ENCODE measurements at places on chromosomes 7 and 10.

GRCh38 chr7:27873981-27874957 is 134.3 kb downstream of the TAX1BP1 start:
- no peak for DNase-seq

GRCh38 chr7:104017001-104017400 is 27.5 kb upstream of the RELN start:
- no peak for DNase-seq

- DNase-seq, result no peak
Measured at GRCh38 chr10:113562704-113563103, 9.9 kb downstream of the HABP2 start.

- no peak for DNase-seq
Measured at GRCh38 chr7:150900675-150901074, 48.4 kb downstream of the AOC1 start.

GRCh38 chr10:28118985-28119628 is 120.2 kb upstream of the ODAD2 start:
- no peak for DNase-seq

GRCh38 chr10:75191821-75192568 is 18.6 kb upstream of the VDAC2 start:
- no peak for DNase-seq

DNA sequence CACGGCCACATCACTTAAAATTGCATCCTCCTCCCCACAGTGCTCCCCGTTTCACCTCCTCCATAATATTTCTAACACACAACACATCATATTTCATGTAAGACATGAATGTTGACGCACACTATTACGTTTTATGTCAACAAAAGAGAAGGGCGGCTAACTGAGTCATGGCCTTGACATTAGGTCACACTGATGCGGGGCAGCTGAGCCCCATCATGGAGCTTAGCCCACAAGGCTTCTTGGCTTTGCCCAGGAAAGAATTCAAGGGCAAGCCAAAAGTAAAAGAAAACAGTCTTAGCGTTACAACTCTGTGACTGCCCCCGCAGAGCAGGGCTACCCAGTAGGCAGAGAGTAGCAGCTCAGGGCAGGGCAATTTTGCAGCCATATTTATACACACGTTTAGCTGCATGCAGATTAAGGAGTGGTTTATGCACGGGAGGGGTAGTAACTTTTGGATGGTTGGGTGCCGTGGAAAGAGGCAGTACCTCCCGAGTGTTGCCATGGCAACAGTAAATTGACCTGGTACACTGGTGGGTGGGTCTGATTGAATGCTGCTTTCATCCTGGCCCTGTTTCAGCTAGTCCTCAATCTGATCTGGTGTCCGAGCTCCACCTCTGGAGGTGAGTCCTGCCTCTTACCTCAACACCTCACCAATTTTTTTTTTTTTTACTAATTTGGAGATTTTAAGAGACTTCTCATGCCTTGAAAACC is 156.2 kb upstream of the FRMD4A start:
- DNase-seq, result no peak

Data from activated CD4-positive, alpha-beta T cell treated with anti-CD3 and anti-CD28 coated beads, Interleukin-2, Interleukin-4, amounts not matched to agents 100 ng/mL and 50 ng/mL, durations not matched to agents 16 hours and 8 hours (primary cell).